Activated CD8-positive, alpha-beta T cell treated with anti-CD3 and anti-CD28 coated beads, Interleukin-2, amount 10 ng/mL, durations not matched to agents 7 days and 5 days (primary cell): ENCODE measurements at places on chromosomes 7 and 10.

DNA sequence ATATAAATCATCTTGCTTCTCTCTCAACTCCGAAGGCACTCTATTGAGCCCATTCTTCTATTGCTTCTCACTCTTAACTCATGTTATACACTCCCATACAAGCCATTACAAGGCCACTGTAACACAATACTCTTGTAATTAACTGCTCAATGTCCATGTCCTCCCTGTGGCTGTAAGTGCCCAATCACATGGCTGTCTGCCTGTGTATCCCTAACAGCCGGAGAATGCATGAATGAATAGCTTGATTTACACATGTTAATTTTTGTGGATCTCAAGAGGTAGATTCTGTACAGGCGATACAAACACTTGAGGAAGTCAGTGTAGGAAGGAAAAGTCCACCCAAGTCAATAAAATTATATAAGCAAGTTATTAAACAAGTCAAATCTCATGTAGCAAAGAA, 215.6 kb downstream of the DOCK4 start:
- no peak for DNase-seq
- no peaks in the 10 kb centered on the region for H3K27me3 ChIP-seq
- no peaks in the 10 kb centered on the region for H3K4me1 ChIP-seq

DNA sequence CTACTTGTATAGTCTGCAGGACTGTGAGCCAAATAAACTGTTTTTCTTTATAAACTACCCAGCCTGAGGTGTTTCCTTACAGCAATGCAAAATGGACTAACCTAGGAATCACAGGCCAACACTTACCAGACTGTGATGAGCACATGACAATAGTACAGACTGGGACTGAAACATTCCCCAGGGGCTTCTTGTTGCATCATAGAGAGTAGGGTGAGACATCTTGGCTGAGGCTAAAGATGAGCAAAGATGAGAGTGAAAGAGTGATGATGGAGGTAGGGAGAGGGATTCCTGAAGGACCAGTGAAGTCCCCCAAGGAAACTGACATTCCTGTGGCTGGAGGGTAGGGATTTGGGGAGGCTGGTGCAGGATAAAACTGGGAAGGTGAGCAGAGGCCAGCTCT, 194.4 kb downstream of the TPST1 start:
- peaks cover 13% of the 10 kb centered on the region for H3K36me3 ChIP-seq
- H3K4me1 ChIP-seq, result no peaks in the 10 kb centered on the region
- H3K27ac ChIP-seq, result no peak overlapping the region
- H3K27me3 ChIP-seq, result no peaks in the 10 kb centered on the region
- no peak overlapping the region for H3K4me3 ChIP-seq

DNA sequence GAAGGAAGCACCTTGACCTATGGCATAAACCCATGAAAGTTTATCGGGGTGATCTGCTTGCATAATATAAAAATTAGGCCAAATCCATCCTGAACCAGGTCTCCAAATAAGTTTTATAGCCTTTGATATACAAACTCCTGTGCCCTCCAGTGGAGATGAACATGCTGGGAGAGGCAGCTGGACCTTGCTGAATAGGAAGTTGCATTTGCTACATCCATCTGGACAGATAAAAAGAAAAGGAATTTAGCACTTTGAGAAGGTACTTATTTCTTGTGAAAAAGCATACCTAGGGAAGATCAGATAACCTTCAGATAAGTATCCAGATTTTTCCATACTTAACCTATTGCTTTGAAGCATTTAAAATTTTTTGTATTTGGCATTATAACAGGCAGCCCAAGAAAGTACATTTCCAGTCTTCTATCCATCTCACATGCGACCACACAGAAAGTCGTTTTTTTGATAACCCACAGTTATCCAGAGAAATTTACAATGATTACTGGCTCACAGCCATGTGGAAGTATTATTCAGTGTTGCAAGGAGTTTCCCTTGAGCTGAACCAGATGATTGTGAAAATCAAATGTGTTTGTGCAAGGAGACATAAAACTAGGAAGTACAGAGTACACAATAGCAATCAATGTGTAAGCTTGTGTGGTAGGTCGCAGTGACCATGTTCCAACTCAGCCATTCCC, 124.4 kb upstream of the STK17A start:
- peaks cover 13% of the 10 kb centered on the region for H3K27me3 ChIP-seq
- no peak overlapping the region for H3K27ac ChIP-seq
- peaks cover 1% of the 10 kb centered on the region for H3K4me1 ChIP-seq
- H3K4me3 ChIP-seq, result no peak overlapping the region
- no peak for DNase-seq

GRCh38 chr10:8889538-8889937, 835.0 kb downstream of the GATA3 start:
- no peak overlapping the region for H3K27ac ChIP-seq
- no peaks in the 10 kb centered on the region for H3K36me3 ChIP-seq
- DNase-seq, result no peak
- peaks cover 14% of the 10 kb centered on the region for H3K4me1 ChIP-seq
- H3K4me3 ChIP-seq, result no peak overlapping the region
